Mucosa of descending colon (tissue), 3 donors: ENCODE measurements at places on chromosomes 7 and 10. TPM values are rescaled to one million over a fixed set of nuclear protein-coding genes. Genes with fewer than 3 reads are reported as not detected.

Gene CFTR
- total RNA-seq = 85.9 TPM

Gene PGAM1
- total RNA-seq = 173 TPM

Gene PTPRE
- 32.5 TPM for total RNA-seq

Gene MCM10
- total RNA-seq = 8.6 TPM

DNA sequence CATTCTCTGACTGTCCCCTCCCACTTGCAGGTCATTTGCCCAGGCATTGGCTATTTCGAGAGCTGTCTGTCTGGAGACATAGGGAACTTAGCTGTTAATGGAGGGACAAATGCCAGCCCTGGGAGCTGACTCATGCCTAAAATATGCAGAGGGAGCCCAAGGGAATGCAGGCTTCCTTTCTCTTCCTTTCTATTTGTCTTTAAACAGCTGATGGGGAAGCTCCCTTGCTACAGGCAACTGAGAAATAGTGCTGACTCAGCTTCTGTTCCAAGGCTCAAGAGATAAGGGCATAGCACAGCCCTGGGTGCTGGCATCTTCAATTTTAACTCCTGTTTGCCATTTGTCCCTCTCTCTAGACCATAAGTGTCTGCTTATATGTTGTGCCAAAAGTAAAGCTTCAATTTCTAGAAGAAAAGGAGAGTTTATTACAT is 82.7 kb upstream of the C1GALT1 start:
- peak; percentile 31 for DNase-seq

GRCh38 chr10:99395750-99396445 is 34.5 kb downstream of the GOT1 start:
- DNase-seq = no peak

GRCh38 chr7:129780257-129780973 is 168.9 kb downstream of the NRF1 start:
- peak; percentile 88 for DNase-seq

GRCh38 chr10:95841661-95842498 is 65.9 kb upstream of the CC2D2B start:
- no peak for DNase-seq

DNA sequence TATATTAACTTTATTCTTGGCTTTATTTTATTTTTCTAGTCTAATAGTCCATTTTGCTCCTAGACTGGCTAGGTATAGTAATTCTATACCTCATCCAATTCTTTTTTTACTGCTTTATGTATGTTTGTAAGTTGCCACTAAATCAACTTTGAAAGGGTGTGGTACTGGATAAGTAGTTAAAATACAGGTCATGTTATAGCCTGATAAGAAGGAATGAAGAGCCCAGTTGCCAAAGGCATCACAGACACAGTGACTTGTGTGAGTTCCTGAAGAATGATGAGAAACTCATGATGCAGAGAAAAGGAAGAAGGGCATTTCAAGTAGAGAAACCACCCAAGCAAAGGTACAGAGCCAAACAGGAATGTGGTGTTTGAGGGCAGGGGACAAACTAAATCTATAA is 27.3 kb downstream of the NAPEPLD start:
- DNase-seq = no peak

- no peak for DNase-seq
Observed at GRCh38 chr10:48550977-48551376, 53.9 kb downstream of the ARHGAP22 start.

DNA sequence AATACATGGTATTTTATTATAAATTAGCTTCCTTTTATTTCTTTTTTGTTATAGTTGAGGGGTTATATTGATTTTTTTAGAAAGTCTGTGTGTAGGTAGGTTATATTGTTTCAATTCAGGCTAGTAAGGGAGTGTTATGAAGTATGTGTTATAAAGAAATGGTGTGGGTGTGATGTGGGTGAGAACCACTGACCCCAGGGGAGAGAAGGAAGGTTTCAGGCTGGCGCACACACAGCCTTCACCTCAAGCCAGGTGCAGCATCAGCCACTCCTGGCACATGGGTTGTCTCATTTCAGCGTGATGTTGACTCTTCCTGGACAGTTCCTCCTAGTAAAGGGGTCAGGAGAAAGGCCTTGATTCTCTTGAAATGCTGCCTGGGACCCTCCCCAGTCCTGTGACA is 291.3 kb downstream of the POU6F2 start:
- no peak for DNase-seq

DNA sequence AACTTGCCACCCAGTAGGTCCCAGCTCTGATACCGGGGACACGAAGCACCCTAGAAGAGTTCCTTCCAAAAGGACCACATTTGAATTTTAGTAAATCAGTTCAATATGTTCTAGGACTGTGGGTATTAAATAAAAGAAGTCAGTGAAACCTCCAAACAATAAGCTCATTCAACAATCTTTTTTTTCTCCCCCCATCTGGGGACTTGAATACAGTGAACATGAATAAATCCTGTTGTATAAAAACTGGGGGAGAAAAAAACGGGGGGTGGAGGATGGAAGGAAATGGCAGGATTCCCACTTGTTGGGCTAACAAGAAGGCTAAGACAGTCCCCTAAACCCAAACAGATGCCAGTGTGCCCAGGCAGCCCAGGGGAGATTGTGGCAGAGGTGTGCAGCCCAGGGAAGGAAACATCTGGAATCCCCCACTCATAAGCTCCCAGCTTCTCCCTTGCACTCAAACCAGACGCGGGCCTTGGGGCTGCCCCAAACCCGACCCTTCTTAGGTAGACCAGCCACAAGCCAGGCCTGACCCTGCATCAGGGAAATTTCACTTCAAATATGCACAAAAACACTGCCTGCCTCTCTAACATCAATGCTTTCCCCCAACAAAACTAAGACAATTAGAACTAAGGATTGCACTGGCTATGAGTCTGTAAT is 8.8 kb downstream of the AFAP1L2 start:
- no peak for DNase-seq

DNA sequence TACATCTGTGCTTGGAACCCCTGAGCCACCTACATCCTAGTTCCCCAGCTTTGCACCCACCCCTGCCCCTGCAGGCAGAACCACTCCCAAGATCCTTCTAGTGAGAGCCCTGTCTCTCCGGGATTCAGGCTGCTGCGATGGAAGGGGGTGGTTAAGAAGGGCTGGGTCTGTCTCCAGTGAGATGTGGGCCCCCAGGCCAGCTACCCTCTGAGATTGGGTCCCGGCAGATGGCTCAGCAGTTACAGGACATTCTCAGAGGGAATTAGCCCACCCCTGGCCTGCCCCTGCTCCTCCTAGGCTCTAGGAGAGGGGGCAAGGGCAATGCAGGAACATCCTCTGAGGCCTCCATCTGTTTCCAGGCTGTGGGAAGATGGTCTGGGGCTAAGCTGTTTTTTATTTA is 27.7 kb downstream of the SLC29A3 start:
- DNase-seq = no peak

- DNase-seq = peak; percentile 93
Observed at GRCh38 chr7:70598976-70599375, 533.0 kb upstream of the GALNT17 start.

DNA sequence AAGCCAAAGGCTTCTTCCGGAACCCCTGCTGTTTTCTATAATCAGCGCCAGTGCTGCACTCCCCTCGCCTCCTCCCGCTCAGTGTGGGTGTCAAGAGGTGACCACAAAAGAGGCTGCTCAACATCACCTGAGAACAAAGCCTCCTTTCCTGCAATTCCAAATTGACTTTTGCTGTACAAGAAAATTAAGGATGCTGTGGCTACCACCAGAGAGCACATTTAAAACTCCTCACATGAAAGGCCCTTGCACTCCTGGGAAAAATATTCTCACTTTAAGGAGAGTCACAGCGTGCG is 96.4 kb downstream of the HIPK2 start:
- no peak for DNase-seq

- no peak for DNase-seq
Observed at GRCh38 chr7:716222-716621, 10.3 kb upstream of the DNAAF5 start.

GRCh38 chr7:64310426-64310825 is 3.3 kb upstream of the ZNF736 start:
- DNase-seq = no peak

- DNase-seq = no peak
Observed at GRCh38 chr7:41220266-41220665, 482.6 kb downstream of the INHBA start.

DNA sequence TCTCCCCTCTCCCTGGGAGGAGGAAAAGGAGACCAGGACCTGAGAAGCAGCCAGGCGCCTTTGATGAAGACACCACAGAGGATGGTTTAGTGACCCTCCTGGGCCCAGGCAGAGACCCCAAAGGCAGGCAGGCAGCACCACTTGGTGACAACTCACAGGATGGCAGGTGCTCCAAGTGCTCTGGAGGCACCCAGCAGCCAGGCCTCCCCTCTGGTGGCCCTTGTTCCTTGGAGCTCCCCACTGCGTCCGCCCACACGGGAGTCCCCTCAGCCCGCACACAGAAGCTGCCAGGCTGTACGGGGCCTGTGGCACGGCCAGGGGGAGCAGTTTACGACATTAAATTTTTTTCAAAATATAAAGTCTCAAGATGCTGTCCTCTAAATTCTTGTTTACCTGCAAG is 607.1 kb upstream of the FOXK1 start:
- DNase-seq = no peak

DNA sequence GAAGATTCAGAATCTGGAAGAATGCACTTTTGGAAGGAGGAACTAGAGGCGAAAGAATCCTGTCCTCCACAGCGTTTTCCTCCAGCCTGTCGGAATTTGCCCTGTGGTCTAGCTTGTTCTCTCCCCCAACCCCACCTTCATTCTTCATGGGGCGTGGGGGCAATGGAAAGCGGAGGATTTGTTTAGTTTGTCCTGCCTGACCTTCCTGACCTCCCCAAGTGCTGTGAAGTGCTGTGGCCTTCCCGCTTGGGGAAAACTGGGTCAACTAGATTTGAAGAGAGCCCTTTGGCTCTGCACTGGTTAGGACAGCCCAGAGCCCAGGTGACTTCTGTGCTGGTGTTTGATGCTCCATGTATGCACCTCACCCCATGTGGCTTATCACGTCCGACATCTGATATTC is 49.1 kb downstream of the GATA3 start:
- no peak for DNase-seq

DNA sequence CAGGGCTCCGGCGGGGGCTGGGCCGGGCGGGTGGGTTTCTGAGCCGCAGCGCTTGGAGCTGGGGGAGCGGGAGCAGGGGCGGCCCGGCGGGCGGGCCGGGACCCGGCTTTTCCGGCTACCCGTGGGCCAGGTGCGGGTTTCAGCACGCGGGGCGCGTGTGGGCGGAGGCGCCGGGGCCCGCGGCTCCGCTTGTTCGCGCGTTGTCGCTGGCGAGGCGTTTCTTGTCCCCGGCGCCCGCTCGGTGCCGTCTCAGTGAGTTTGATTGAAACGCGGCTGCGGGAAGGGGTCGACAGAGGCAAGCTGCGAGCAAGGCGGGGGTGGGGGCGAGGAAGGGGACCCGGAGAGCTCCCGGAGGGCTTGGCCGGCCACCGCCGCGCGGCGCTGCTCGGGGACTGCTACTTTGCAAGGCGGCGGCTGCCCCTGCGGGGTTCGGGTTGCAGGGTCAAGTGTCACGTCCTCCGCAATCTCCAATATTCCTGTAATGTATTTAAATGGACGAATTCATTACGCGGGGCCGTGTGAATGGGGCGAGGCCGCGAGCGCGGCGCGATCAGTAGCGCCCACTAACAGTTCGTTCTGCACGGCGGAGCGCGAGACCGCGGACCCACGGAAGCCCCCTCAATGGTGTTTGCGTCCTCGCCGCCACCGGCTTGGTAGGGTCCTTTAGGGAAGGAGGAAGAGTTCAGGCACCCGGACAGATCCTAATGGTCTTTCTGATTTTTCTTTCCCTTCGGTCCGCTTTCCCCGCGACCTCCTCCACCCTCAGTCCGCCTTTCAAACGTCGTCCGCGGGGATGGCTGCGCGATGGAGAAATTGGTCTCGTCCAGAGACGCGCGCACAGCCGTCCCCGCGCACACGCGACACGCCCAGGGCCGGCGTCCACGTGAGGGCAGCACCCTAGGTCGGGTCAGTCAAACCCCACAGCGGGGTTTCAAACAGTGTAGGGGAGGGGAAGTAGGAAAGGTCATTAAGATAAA is 76.9 kb downstream of the INSIG1 start:
- no peak for DNase-seq
